Tongue (tissue), 3 donors: ENCODE measurements at places on chromosomes 3 and 15. TPM values are rescaled to one million over a fixed set of nuclear protein-coding genes. Genes with fewer than 3 reads are reported as not detected.

Gene MAGEL2
- total RNA-seq: 6.4 TPM

Gene ANKUB1
- not detected for total RNA-seq

Gene HHLA2
- not detected for total RNA-seq

Gene CCR8
- total RNA-seq: 1.1 TPM

Gene CHSY1
- 41.7 TPM for total RNA-seq

Gene SLC51A
- not detected for total RNA-seq

Gene UCN2
- total RNA-seq: 2.4 TPM

Gene ZNF860
- total RNA-seq: 1.9 TPM

Gene SOX14
- not detected for total RNA-seq

Gene GBE1
- total RNA-seq: 23.6 TPM

Gene CORO2B
- total RNA-seq: 2.3 TPM

Gene C15orf39
- 9.0 TPM for total RNA-seq

Gene C3orf33
- total RNA-seq: 9.9 TPM

Gene OR5K2
- total RNA-seq: not detected
